ENCODE measurements at places on chromosomes 5 and 9.

- DNase-seq, result no peak
Measured at GRCh38 chr9:133531293-133531692, 3.2 kb upstream of the ADAMTSL2 start.

- DNase-seq, result no peak
Measured at GRCh38 chr9:118418887-118419565, 714.8 kb downstream of the TLR4 start.

DNA sequence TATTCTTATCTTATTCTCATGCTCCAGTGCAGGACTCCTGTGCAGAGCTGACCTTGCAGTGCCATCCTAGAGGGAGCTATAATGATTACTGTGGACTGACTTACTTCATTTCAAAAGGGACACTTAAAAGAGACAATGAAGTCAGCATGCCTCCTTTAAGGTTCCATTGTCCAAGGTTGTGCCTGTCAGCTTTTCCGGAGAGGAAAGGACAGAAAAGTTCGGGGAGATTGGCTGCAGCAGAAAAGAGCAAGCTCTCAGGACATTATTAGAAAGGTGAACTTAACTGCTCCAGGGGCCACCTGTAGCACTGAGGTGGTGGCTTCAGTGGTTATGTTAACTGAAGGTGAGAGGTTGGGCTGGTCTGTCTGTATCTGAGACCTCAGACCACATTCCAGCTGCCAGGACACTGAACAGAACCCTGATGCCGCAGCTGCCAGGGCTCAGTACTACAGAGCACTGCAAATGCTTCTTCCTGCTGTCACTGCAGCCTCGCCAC, 112.9 kb downstream of the ST8SIA4 start:
- no peak for DNase-seq

- DNase-seq, result peak; percentile 16
Measured at GRCh38 chr9:33452828-33453271, 5.5 kb upstream of the AQP3 start.

Measured in activated naive CD4-positive, alpha-beta T cell (primary cell).